ACHN (cell line): ENCODE measurements at places on chromosomes 4 and X.
A peak's percentile ranks its signal among the peaks of the same experiment; 100 is the strongest.

DNA sequence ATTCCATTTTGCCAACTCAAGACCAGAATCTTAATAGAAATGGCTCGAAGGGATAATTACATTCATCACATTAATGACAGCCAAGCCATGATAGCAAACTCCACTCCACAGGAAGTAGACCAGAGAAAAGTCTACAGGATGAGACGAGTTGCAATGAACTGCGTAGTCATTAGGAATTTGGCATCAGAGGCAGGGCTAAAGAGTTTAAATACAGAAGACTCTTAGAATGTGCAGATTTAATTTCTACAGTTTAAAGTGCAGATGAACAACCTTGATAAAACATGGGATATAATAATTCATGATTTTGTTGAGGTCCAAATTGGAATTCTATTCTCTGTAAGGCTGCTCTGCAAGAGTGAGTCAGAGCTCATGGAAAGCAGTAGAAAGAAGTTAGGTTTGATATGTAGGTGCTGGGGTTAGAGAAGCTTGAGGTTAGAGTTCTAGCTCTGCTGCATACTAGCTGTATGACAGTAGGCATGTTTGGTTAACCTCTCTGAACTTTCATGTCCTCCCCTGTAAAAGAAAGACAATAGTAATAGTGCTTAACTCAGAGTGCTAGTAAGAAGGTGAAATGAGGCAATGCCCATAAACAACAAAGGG, 32.2 kb downstream of the LNX1 start:
- no peak for DNase-seq

DNA sequence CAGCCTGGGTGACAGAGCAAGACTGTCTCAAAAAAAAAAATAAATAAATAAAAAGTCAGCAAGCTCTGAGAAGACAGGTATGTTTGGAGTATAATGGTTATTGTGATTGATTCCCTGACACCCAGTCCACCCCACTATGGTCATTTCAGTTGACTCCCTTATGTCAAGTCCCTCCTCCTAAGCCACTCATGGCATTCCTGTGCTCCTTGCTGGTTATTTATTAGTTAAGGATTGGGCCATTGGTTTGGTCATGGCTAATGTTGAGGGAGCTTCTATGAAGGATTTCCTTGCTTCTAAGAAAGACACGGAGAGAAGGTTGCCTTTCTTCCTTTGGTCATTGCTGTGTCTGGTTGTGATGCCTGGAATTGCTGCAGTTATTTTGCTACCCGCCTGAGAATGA, 140.1 kb downstream of the UCHL1 start:
- DNase-seq = no peak

- DNase-seq = peak; percentile 6
Measured at GRCh38 chr4:94256828-94257227, 49.2 kb downstream of the SMARCAD1 start.

DNA sequence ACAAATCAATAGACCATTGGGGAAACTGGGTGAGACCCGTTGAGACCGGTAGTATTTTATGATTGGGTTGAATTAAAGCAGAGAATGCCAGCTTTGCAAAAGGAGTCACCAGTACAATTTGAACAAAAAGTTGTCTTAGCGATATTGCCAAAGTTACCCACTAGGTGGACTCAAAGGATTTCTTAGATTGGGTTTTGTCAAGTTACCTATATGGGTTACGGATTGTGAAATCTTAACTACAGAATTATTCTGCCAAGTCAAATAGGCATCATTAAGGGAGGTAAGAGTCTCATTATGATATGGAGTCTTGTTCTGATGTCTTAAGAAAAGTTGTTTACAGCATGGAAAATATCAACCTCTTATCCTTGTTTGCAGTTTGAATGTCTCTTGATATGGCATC, 15.0 kb upstream of the CT47A1 start:
- DNase-seq = peak; percentile 7

GRCh38 chr4:70969076-70969475, 24.4 kb upstream of the DCK start:
- DNase-seq = no peak

- no peak for DNase-seq
Measured at GRCh38 chrX:121389976-121390714, 342.7 kb downstream of the GLUD2 start.

- DNase-seq = no peak
Measured at GRCh38 chr4:118141240-118141639, 107.0 kb downstream of the NDST3 start.

DNA sequence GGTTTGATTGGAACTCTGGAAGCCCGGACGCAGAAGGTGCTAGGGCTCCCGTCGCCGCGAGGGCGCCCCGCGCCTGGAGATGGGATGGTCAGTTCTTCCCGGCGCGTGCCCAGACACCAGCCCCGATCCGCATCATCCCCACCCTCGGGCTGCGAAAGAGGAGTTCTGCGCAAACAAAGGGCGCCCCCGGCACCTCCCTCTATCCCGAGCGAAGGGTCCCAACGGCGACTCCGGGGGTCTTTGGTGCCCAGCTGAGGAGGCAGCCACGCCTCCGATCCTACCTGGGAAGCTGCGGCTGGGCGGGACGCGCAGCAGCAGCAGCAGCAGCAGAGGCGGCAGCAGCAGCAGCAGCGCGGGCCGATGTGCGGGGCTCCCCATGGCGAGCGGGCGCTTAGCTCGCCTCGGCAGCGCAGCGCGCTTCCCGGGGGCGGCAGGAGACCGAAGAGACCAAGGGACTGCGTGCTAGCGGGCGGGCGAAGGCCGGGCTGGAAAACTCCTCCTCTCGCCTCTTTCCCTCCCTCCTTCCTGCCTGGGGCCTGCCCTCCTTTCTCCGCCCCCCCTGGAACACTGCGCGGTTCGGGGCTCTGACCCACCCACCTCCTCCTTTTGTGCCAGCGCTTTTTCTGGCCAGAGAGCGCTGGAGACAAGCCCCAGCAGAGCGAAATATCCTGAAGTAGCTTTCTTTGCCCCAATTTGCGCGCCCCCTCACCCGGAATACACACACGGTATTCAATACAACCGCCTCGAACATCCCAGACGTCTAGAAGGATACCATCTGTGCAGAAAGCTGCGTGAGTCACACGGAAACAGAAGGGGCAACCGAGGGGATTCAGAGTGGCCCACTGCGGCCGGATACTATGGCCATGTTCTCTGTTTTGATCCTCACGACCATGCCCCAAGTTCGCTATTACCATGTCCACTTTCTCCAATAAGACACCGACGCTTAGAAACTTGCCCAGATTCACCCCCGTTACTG, at the start of gene SRPX:
Gene SRPX, minus strand, starts transcription at position 457 of the 976 bp plus-strand sequence. Its CDS starts 79 bp downstream, at position 378.
- peak; percentile 31 for DNase-seq

DNA sequence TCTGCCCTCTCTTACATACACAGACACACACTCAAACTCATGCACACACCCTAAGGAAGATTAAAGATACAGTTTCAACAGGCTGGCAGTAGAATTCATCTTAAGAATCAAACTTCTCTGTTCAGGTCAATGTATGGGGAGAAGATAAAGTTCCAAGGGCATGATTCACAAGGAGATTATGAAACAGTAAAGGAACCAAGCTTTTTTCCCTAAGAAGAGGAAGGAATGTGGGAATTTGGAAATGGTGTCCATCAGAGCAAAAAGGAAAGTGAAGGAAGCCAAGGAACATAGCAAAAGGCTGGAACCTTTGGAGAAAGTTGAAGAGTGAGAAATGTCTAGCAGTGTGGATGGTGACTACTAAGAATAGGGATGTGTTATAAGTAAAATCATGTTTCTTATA, 191.0 kb upstream of the NPY2R start:
- no peak for DNase-seq

DNA sequence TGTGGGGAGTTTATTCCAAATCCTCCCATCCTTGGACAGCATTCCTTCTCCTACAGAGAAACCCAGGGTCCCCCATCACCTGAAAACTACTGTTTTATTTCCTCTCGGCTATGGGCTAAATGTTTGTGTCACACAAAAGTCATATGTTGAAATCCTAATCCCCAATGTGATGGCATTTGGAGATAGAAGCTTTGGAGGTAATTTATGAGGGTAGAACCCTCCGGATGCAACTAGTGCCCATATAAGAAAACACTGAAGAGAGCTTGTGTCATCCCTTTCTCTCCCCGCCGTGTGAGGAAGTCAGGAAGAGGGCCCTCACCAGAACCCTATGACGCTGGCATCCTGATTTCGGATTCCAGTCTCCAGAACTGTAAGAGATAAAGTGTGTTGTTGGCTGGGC, 127.8 kb upstream of the NOCT start:
- DNase-seq = no peak

DNA sequence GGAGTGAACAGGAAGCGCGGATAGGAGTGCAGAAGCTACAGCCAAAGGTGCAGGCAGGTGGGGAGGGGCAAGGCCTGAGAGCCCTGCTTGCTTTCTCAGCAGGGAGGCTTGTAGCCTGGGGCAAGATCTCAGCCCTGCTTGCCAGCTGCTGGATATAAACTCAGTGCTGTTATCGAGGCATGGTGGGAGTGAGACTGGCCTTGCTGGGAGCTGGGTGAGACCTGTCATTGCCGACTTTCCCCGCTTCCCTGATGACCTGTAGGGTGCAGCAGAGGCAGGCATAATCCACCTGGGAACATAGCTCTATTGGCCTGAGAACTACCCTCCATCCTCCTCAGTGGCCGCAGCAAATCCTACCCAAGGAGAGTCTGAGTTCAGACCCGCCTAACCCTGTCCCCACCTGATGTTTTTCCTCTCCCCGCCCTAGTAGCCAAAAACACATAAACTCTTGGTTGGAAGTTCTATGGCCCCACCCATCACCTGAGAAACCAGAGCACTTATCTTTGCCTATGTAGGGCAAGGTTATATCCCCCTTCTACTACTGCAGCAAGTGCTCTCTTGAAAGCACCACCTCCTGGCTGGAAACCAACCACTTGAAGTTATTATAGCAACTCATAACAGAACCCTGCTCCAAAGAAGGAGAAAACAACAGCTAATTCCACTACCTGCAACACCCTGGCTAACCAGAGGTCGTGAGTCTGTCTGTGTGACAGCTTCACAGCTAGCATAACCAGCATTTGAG, 80.7 kb downstream of the FHIP1A start:
- DNase-seq = no peak

DNA sequence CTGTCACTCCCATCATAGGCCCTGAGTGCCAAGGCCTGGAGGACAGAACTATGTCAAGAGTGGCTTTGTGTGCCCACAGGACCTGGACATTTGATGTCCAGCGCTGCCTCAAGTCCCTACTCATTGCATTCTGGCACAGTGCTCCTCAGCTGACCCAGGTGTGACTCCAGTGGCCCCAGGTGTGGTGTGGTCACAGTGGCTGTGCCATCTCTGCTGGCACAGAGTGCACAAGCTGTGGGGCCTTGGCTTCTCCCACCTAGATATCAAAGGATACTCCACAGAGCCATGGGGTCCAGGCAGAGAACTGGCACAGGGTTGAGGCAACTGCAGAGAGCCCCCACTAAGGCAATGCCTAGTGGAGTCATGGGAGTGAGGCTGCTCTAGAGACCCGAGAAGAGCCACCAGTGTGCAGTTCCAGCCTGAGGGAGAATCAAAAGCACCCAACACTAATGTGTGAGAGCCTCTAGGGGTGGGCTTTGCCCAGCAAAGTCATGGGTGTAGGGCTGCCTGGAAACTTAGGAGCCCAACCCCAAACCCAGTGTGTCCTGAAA, 25.6 kb downstream of the PYURF start:
- no peak for DNase-seq
